ENCODE measurements at places on chromosomes 5 and 9.

- DNase-seq: peak; percentile 84
Observed at GRCh38 chr9:134455934-134456755, 129.9 kb downstream of the RXRA start.

DNA sequence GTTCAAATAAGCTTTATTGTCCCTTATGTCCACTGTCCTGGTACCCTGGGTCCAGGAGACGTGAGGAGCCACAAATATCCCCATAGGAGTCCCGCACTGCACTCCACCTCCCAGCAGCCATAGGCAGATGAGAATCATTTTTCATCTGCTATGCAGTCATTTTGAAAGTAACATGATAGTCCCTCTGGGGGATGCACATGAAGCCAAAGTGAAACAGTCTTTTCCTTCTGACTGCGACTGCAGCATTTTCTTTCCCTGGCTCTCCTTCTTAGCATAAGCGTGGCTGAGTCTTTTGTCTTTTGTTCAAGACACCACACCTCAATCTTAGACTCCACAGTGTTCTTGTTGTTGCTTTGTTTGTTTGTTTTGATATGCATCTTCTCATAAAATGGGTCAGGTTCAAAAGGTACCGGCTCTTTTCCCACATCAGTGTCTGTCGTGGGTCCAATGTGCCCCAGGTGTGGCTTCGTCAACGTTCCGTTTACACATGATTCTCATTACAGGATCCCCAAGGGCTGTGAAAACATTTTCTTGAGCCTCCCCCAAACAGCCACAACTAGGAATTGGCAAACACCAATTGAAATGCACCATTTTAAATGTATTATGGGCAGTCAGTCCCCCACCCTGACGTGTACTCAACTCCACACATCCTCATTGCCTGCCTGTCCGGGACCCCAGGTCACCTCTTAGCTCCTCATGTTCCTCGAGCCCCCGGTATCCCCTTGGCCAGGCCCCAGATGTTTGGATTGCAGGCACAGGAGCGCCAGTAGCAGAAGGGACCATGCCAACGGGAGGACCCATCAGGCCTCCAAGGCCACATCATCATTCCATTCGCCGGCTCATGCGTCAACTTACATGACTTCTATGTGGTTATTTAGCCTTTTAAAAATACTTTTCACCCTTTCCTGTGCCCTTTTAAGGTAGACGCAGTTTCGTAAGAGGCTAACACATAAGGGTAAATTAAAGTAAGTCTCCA lies 237.8 kb upstream of the DAPK1 start:
- DNase-seq: no peak

- no peak for DNase-seq
Observed at GRCh38 chr5:82525626-82526025, 247.5 kb upstream of the RPS23 start.

GRCh38 chr5:110478895-110479294 lies 247.6 kb downstream of the TMEM232 start:
- DNase-seq: no peak
